Neural crest cell (in vitro differentiated cells): ENCODE measurements at places on chromosomes 6 and 20. TPM values are rescaled to one million over a fixed set of nuclear protein-coding genes. Genes with fewer than 3 reads are reported as not detected.
A peak's percentile ranks its signal among the peaks of the same experiment; 100 is the strongest.

DNA sequence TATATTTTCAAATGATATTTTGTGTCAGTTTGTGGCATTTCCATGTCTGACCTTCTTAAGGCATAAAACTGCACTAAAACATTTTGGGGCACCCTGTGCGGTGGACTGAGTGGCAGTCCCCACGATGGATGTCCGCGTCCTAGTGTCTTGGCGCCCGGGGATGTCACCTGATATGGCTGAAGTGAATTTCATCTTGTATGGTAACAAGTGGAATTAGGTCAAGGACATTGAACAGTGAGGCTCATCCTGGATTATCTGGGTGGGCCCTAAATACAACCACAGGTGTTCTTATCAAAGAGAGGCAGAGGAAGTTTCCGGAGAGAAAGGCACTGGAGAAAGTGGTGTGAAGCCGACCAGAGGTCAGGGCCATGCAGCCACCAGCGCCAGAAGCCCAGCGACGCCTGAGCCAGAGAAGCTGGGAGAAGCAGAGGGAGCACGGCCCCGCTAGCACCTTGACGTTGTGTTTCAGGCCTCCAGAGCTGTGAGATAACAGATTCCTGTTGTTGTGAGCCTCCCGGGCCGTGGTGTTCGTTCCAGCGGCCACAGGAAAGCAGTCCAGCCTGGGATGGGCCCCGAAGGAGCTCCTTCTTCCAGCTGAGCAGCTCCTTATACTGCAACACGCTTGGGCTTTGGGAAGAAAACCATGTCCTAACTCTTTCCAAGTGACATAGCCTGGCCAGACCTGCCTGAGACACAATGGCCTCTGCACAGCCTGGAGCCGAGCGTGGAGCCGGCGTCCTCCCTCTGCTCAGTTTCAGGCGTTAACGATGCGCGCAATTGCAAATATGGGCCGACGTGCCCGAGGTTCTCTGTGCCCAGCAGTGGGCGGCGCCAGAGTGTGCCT lies 22.5 kb downstream of the THBS2 start:
- H3K36me3 ChIP-seq = peaks cover 5% of the 10 kb centered on the region
- no peak overlapping the region for H3K27ac ChIP-seq
- DNase-seq = no peak
- no peak overlapping the region for H3K4me3 ChIP-seq
- H3K27me3 ChIP-seq = no peaks in the 10 kb centered on the region
- H3K4me1 ChIP-seq = peaks cover 7% of the 10 kb centered on the region

- H3K4me3 ChIP-seq = no peak overlapping the region
- no peak overlapping the region for H3K27ac ChIP-seq
- no peak for DNase-seq
Measured at GRCh38 chr6:15533379-15534026, 129.3 kb downstream of the DTNBP1 start.

GRCh38 chr6:29537714-29538403 lies 21.7 kb downstream of the UBD start:
- no peak overlapping the region for H3K4me3 ChIP-seq
- no peaks in the 10 kb centered on the region for H3K4me1 ChIP-seq

GRCh38 chr20:32619586-32619985 lies 34.5 kb upstream of the NOL4L start:
- H3K27me3 ChIP-seq = peaks cover 19% of the 10 kb centered on the region

DNA sequence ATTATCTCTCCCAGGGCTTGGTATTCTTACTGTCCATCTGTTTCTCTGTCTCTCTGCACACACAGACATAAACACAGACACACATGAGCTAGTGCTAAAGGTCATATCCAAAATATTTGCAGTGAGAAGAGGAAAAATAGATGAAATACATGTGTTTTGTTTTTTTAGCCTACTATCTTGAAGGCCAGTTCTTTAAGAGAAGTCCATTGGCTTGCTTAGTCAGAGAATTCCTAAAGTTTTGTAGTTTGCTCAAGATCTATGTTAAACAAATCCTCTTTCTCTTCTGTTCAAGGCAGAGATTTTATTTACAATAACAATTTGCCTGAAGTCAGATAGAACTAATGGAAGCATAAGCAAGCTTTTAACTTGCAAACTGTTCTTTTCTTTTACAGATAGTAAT lies 120.0 kb upstream of the AKIRIN2 start:
- no peak for DNase-seq
- peaks cover 6% of the 10 kb centered on the region for H3K4me1 ChIP-seq
- no peaks in the 10 kb centered on the region for H3K36me3 ChIP-seq
- no peak overlapping the region for H3K27ac ChIP-seq

DNA sequence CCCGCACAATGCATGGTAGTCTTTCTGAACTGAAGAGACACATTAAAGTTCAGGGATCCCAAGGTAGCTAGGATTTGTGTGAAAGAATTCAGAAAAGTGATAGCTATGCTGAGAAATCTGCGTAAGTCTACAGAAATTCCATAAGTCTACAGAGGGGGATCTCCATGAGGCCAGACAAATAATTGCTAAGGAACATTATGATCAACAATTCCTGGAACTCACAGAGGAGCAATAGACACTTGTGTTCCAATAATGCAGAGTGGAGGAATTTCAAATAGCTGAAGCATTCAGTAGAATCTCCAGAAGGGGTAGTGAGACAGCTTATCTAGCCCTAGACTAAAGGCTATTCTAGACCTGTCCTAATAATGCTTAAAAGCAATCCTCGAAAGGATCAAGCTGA lies 315.7 kb upstream of the ECI2 start:
- H3K36me3 ChIP-seq = peaks cover 6% of the 10 kb centered on the region
- no peaks in the 10 kb centered on the region for H3K27me3 ChIP-seq
- DNase-seq = no peak
- H3K4me1 ChIP-seq = peaks cover 6% of the 10 kb centered on the region

- H3K36me3 ChIP-seq = no peaks in the 10 kb centered on the region
- DNase-seq = no peak
- no peaks in the 10 kb centered on the region for H3K4me1 ChIP-seq
- no peaks in the 10 kb centered on the region for H3K27me3 ChIP-seq
Measured at GRCh38 chr6:106870069-106870468, 104.5 kb downstream of the CD24 start.

GRCh38 chr20:19819149-19819548 lies 61.1 kb downstream of the RIN2 start:
- DNase-seq = no peak
- H3K27ac ChIP-seq = no peak overlapping the region
- H3K4me1 ChIP-seq = peaks cover 5% of the 10 kb centered on the region
- no peaks in the 10 kb centered on the region for H3K27me3 ChIP-seq
- H3K4me3 ChIP-seq = no peak overlapping the region

GRCh38 chr20:46055269-46055668 lies 26.3 kb downstream of the SLC12A5 start:
- H3K36me3 ChIP-seq = peaks cover 8% of the 10 kb centered on the region
- H3K4me1 ChIP-seq = peaks cover 13% of the 10 kb centered on the region
- no peak for DNase-seq
- H3K27me3 ChIP-seq = peaks cover 90% of the 10 kb centered on the region
- H3K4me3 ChIP-seq = peak overlapping the region; percentile 16

- H3K36me3 ChIP-seq = no peaks in the 10 kb centered on the region
- no peak overlapping the region for H3K27ac ChIP-seq
- no peak for DNase-seq
- H3K4me3 ChIP-seq = no peak overlapping the region
Measured at GRCh38 chr6:24378473-24379097, 20.7 kb upstream of the DCDC2 start.

GRCh38 chr6:139368661-139369060 lies 5.8 kb downstream of the CITED2 start:
- peaks cover 18% of the 10 kb centered on the region for H3K36me3 ChIP-seq
- no peak overlapping the region for H3K27ac ChIP-seq
- H3K4me3 ChIP-seq = peak overlapping the region; percentile 61

- no peaks in the 10 kb centered on the region for H3K36me3 ChIP-seq
- no peak for DNase-seq
- no peak overlapping the region for H3K27ac ChIP-seq
- peaks cover 25% of the 10 kb centered on the region for H3K27me3 ChIP-seq
- no peak overlapping the region for H3K4me3 ChIP-seq
Measured at GRCh38 chr6:36272234-36272633, 2.4 kb downstream of the PNPLA1 start.

DNA sequence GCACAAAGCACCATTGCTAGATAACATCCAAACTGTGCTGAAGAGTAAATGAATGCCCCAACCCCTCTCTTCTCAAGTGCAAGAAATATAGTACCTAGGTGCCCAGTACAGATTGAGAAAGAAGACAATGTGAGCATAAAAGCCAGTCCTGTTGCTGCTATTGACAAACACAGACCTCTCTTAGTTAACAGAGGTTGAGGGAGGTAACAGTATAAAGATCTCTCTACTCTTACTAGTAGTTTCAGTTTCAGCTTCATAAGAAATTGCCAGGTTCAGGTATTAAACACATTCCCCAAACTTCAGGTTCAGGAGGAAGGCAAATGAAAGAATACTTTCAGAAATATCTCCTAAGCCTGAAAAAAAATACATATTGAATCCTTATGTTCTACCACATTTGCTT lies 31.4 kb downstream of the TBC1D32 start:
- H3K4me3 ChIP-seq = no peak overlapping the region
- no peaks in the 10 kb centered on the region for H3K27me3 ChIP-seq
- H3K36me3 ChIP-seq = peaks cover 12% of the 10 kb centered on the region
- peaks cover 6% of the 10 kb centered on the region for H3K4me1 ChIP-seq
- DNase-seq = no peak
- no peak overlapping the region for H3K27ac ChIP-seq

- no peaks in the 10 kb centered on the region for H3K27me3 ChIP-seq
- no peak overlapping the region for H3K4me3 ChIP-seq
- H3K27ac ChIP-seq = no peak overlapping the region
- no peaks in the 10 kb centered on the region for H3K4me1 ChIP-seq
- no peak for DNase-seq
Measured at GRCh38 chr6:136677822-136678221, 114.5 kb downstream of the MAP3K5 start.

DNA sequence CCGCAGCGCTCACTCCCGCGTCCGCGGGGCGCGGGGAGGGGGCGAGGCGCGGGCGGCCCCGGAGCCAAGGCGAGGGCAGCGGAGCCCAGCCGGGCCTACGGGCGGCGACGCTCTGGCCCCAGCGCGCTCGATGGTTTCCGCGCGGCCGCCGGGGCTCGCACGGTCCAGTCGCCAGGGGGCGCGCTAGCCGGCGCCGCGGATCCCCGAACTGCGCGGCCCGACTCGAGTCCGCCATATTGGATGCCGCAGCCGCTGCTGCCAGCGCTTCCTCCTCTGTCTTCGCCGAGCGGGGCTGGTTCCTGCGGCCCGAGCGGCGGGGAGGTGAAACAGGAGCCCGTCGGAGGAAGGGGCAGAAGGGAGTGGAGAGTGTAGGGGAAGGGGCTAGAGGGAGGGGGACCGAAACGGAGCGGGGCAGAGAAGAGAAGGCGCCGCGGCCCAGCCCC lies at the start of gene SCAF8:
TSS of gene SCAF8 (plus strand) at position 234 of the 443 bp plus-strand sequence. CDS start 485 bp downstream, outside the sequence.
- peak; percentile 84 for DNase-seq
- H3K4me1 ChIP-seq = peaks cover 49% of the 10 kb centered on the region
- peak within 1 kb of the TSS; percentile 97 for H3K4me3 ChIP-seq
- no peaks in the 10 kb centered on the region for H3K27me3 ChIP-seq

DNA sequence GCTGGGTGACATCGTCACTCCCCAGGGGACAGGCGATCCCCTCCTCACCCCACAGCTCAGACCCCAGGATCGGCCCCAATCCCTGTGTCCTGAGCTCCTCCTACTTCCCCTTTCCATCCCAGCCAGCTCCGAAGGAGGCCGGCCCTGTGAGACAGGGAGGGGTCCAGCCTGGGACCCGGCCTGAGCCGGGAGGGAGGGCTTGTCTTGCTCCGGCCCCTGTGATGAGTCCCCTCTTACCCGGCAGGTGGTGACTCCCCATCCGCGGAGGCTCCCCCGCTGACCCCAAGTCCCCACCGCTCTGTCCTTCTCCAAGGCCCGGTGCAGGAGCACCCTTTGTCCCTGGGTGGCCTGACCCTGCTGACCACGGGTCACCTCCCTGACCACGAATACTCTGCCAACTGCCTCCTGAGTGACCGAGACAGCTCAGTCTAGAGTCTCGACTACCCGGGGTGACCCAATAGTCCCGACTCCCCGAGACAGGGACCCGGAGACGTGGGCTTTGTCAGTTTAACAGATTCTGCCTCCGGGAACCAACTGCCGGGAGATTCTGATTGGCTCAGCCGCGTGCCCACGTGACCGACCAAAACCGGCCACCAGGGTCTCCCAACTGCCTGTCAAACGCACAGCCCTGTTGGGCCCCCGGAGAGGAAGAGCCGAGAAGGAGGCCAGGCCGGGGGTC lies 187.4 kb upstream of the PROKR2 start:
- DNase-seq = no peak
- no peaks in the 10 kb centered on the region for H3K4me1 ChIP-seq
- H3K36me3 ChIP-seq = no peaks in the 10 kb centered on the region
- H3K27me3 ChIP-seq = no peaks in the 10 kb centered on the region

GRCh38 chr20:31869942-31870725 lies at the start of the genes DUSP15 and TTLL9:
DUSP15 (minus strand) TSS chr20:31870527; CDS start chr20:31870337, 190 bp downstream.
TTLL9 (plus strand) TSS chr20:31870634; CDS start chr20:31871127, 493 bp downstream.
- H3K4me1 ChIP-seq = peaks cover 25% of the 10 kb centered on the region
- DNase-seq = peak; percentile 65
- H3K36me3 ChIP-seq = no peaks in the 10 kb centered on the region
- peaks cover 2% of the 10 kb centered on the region for H3K27me3 ChIP-seq

DNA sequence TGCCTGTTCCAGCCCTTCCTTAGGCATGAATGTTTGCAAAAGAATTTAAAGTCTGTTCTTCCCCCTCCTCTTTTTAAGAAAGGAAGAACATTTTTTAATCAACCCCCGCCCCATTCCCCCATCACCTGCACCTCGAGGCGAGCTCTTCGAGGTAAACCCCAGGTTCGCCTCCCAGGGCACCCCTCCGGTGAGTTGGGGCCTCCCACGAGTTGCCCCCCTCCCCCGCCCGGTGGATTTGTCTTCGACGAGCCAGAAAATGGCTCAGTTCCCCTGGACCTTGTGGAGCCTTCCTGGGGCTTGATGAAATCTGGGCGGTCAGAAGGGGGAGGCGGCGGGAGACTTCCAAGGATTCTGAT lies 256 bp upstream of the OVOL2 start:
- H3K36me3 ChIP-seq = no peaks in the 10 kb centered on the region
- peaks cover 13% of the 10 kb centered on the region for H3K4me1 ChIP-seq
- H3K27ac ChIP-seq = no peak overlapping the region
- H3K27me3 ChIP-seq = peaks cover 95% of the 10 kb centered on the region
- peak overlapping the region; percentile 56 for H3K4me3 ChIP-seq

DNA sequence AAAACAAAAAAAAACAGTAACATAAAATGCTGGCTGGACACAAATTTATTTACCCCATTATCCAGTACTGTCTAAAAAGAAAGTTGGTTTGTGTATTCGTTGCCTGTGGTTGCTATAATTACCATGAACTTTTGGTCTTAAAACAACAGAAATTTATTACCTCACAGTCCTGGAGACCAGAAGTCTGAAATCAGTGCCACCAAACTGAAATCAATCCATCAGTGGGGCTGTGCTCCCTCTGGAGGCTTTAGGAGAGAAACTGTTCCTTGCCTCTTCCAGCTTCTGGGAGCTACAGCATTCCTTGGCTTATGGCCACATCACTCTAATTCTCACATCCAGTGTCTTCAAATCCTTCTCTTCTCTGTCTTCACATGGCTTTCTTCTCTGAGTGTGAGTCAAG lies 79.4 kb downstream of the SNX5 start:
- no peak for DNase-seq
- H3K27me3 ChIP-seq = no peaks in the 10 kb centered on the region
- peaks cover 45% of the 10 kb centered on the region for H3K4me1 ChIP-seq
- H3K36me3 ChIP-seq = peaks cover 5% of the 10 kb centered on the region

GRCh38 chr6:18976966-18977365 lies 589.8 kb downstream of the RNF144B start:
- H3K4me1 ChIP-seq = peaks cover 17% of the 10 kb centered on the region
- no peak for DNase-seq
- no peak overlapping the region for H3K4me3 ChIP-seq
- no peaks in the 10 kb centered on the region for H3K36me3 ChIP-seq

Gene CALHM5
- total RNA-seq = 0.33 and 0.45 TPM in 2 replicates

Gene HLA-DRB5
- not detected in 2 replicates for total RNA-seq

Gene DSP
- 9.4 and 9.5 TPM in 2 replicates for total RNA-seq

Gene OR2J2
- not detected in 2 replicates for total RNA-seq
